ENCODE measurements at places on chromosomes 5 and 9.

DNA sequence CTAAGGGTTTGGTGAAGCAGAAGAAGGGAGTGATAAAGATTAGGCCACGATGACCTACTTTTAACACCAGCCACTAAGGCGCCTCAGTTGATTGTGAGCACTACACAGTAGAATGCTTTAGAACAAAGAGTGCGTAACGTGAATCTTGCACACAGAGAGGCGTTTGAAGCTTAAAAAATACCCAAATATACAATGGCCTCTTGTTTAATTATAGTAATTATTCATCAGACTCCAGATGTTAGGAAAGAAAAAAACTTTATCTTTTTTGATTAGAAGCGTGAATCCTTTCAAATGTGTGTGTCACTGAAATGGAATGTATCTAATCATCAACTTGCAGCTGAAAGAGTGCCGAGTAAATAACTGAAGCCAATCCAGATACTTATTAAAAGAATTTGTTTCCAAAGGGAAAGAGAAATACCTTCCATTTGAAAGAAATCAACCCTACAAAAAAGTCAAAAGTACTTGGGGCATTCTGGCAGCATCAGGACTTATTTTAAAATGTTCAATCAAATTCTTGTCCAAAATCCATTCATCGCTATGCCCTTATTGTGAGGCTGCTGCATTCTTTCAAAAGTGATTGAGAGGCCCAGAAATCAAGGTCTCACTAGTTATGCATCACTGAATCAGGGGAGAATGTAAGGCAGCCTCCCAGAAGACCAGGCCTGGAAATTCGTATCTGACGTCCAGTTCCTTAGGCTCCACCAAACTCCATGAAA is 337.5 kb downstream of the ZNF608 start:
- no peak for DNase-seq

- no peak for DNase-seq
These were observed 33.7 kb downstream of the ANKRD31 start for GRCh38 chr5:75202935-75203334.

DNA sequence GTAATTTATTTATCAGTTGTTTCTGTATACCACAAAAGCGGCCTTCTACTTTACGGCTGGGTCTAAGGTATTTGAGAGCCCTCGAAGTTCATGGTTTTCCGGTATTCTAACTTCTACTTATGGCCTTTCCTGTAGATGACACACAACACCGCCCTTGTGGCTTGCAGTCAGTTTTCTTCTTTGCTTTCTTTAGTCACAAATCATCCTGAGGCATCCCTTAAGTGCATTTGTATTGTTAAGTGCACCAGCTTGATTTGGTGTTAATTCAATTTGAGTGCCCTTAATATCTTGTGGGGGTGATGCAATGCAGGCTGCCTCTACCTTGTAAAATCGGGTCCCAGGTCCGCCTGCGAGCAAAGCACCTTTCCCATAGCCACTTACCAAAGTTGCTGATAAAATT is 511.9 kb downstream of the CCDC171 start:
- no peak for DNase-seq

DNA sequence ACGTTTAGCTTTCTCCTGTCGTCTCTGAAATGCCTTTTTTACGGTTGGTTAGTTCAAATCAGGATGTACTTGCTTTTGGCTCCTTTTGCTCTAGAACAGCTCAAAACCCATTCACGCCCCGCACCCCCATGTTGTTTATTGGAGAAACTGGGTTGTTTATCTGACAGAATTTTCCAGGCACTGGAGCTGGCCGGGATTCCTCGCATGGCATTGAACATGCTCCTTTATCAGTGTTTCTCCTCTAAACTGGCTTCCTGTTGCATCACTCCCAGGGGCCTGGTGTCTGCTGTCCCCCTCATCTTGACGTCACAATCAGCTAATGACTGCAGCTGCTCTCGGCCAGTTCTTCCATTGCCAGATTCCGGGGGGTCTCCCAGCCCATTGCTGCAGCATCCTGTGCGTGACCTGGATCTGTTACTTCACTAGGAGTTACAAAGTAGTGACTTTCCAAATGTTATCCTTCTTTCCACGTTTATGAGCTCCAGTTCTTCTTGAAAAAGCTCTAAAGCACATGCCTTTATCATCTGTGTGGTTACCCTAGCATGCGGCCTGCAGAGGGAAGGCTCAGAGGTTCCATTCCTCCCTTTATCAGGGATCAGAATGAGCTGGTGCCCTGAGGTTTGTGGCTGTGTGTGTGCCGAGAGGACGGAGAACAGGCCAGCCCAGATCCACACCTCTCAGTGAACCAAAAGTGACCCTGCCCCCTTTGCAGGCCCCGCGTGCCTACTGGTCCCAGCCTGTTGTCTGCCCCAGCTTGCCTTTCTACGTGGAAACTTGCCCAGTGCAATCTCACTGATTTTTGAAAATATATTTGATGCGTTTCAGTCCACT is 27.5 kb downstream of the FAM163B start:
- DNase-seq, result no peak

- DNase-seq, result no peak
These were observed 131.6 kb upstream of the RASA1 start for GRCh38 chr5:87136096-87136495.

GRCh38 chr9:114641967-114642366 is 15.6 kb downstream of the TEX53 start:
- DNase-seq, result no peak

DNA sequence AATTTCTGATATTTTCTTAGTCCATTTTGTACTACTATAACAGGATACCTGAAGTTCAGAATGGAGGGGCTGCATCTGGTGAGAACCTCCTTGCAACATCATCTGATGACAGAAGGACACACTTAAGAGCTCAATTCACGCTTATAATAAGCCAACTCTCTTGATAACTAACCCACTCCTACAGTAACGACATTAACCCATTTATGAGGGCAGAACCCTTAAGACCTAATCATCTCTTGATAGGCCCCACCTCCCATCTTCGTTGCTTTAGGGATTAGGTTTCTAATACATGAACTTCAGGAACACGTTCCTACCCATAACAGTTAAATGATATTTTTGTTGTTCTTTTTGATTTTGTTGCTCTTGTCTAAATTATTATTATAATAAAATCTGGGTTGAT is 69.4 kb downstream of the TNPO1 start:
- no peak for DNase-seq

- DNase-seq, result no peak
These were observed 814 bp downstream of the CCDC125 start for GRCh38 chr5:69331528-69332445.

DNA sequence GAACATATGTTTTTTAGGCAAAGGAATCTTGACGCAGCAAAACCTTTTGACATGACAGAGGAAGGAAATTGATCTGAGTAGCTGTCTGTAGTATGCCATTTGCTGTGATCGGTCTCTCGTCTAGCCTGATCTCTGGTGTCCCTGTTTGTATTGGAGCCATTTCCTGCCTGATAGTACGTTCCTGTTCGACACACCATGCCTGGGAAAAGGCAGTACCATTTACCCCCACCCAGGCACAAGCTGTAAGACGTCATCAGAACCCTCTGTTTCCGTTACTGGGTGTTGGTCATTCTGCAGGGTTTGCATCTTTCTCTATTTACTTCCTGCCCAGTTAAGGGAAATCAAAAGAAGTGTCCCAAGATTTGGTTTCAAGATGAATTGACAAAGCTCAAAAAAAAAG is 129.7 kb downstream of the CEMIP2 start:
- peak; percentile 58 for DNase-seq

DNA sequence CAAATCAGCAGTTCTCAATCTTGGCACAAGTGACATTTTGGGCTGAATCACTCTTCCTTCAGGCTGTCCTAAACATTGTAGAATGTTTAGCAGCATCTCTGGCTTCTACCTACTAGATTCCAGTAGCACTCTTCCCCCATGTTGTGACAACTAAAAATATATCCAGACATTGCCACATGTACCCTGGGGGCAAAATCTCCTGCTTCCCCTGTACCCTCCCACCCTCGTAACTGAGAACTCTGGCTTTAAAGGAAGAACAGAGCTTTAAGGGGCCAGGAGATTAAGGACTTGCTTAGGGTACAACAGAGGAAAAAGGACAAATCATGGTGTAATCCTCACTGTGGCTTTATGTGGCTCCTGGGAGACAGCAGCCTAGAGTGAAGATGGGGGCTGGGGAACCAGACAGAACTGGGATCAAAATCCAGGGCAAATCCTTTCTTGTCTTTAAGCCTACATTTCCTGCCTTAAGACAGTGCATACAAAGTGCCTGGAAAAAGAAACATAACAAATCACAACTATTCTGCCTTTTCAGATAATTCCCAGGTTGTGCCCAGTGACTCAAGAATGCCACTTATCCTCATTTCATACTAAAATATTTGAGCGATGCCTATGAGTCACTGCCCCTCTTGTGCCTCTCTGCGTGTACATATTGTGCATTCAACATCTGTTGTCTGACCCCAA is 109.3 kb downstream of the DAPK1 start:
- DNase-seq, result no peak

- no peak for DNase-seq
These were observed 61.8 kb downstream of the NDFIP1 start for GRCh38 chr5:142170254-142170953.

DNA sequence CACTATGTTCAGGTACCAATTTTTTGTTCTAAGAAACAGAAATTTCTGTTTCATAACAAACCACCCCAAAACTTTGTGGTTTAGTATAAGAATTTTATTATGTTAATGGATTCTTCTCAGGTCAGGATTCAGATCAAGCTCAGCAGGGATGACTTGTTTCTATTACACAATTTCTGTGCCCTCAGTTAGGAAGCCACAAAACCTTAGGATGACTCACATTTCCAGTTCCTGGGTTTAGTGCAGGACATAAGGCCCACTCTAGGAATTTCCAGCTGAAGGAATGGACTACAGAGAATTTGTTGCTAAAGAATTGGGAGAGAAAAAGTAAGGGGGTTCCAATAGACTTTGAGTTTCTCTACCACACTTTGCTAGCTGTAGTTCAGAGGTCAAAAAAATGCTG is 629.3 kb downstream of the ANXA1 start:
- no peak for DNase-seq

All from CD4-positive, alpha-beta T cell treated with Interleukin-15 for 1 hour (primary cell).